Fibroblast of villous mesenchyme (primary cell): ENCODE measurements at places on chromosomes 5 and 9.

DNA sequence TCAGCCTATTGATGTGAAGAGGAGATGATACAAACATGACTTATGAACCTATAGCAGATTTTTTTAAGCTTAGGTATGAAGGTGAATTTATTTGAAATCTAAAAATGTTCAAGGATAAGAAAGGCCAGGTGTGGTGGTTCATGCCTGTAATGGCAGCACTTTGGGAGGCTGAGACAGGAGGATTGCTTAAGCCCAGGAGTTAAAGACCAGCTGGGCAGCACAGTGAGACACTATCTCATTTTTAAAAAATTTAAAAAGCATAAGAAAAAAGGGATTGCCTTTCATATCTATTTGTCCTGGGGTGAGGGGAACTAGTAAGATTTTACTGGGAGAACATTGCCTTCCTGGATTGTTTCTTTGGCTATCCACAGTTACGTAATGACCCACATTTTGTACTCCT, 40.8 kb upstream of the SRP19 start:
- DNase-seq = no peak

DNA sequence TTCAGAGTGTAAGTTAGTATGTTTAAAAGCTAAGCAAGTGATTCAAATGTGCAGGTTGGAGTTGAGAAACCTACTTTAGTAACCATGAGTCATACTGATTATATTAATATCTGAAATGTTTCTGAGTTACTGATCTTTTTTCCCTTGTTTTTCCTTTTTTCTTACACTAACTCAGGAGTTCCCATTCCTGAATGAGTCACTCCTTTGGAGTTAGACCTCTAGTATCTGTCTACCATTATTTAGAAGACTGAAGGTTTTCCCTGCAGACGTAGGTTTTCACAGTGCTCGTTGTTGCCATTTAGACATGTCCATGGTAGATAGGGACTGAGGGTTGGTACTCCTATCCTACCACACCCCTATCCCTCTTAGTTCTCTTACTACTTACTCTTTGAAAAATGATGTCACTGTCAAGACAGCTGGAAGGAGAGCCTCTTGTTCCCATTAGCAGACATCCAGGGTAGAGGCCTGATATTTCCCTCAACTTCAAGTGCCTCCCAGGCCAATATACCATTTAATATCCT, 20.2 kb downstream of the OCLN start:
- peak; percentile 81 for DNase-seq

GRCh38 chr9:21286659-21287058, 18.5 kb downstream of the IFNA5 start:
- DNase-seq = no peak

DNA sequence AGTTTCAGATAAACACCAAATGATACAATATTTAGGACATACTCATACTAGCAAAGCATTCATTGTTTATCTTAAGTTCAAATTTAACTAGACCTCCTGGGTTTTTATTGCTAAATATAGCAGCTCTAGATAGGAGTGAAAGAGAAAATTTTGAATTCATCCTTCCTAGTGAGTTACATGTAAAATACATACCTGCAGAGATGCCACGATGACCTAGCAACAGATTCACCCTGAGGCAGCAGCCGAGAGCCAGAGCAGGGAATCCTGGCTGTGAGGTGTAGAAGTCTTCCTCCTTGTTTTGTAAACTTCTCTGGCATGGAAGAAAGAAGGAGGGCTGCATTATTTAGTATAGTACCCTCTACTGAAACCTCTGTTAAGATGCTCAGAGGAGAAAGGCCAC, 25.9 kb upstream of the GABRP start:
- DNase-seq = no peak

DNA sequence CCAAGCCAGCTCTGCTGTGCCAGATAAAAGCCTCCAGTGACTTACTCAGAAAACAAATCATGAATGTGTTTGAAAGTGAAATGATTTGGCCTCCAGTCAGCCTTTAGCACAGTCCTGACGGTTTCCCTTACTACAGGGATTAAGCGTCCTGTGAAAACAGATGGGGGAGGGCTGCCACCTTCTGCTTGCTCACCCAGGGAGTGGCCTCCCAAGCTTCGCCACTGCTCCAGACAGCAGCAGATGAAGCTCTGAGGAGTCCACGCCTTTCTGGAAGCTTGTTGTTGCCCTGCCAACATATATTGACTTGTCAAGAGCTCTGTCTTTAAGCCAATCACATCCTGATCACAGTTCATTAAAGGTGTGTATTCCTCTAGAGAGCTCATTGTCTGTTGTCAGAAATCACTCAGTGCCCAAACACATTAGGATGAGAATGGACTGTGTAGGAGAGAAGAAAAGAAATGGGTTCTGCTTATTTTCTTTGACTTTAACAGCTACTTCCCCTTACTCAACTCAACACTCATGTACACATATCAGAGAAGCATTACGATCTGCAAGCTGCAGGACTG, 4.9 kb upstream of the FYB1 start:
- peak; percentile 64 for DNase-seq

GRCh38 chr9:69331444-69331843, 6.4 kb downstream of the ENTREP1 start:
- no peak for DNase-seq

GRCh38 chr9:94600258-94600657, 6.6 kb upstream of the FBP2 start:
- no peak for DNase-seq

DNA sequence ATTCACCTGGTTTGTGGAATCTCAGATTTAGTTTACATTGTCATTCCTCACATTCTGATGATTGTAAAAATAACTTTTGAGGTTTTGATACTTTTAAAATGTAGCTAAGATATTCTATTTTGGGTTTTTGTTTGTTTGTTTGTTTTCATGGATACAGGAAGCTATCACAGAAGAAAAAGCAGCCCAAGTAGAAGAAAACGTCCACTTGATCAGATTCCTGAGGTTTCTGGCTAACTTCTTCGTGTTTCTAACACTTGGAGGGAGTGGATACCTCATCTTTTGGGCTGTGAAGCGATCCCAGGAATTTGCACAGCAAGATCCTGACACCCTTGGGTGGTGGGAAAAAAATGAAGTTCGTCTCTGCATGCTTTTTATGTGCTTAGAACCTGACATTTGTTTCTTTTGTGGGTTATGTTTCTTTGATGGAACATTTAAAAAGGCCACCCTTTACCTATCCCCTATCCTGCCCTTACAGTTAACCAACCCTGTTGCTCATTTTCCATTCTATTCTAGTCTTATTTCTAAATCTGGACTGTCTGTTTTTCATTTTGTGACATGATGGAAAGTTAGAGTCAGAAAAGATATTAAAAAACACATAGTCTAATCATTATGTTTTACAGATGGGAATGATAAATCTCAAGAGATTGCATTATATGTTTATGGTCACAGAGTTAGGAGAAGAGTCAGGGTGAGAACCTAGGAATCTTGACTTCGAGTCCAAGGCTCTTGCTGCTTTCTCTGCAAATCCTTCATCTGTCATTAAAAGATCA, 163.7 kb downstream of the ALDH1A1 start:
- peak; percentile 11 for DNase-seq

GRCh38 chr5:132411304-132412013, 41.9 kb downstream of the SLC22A5 start:
- DNase-seq = no peak

DNA sequence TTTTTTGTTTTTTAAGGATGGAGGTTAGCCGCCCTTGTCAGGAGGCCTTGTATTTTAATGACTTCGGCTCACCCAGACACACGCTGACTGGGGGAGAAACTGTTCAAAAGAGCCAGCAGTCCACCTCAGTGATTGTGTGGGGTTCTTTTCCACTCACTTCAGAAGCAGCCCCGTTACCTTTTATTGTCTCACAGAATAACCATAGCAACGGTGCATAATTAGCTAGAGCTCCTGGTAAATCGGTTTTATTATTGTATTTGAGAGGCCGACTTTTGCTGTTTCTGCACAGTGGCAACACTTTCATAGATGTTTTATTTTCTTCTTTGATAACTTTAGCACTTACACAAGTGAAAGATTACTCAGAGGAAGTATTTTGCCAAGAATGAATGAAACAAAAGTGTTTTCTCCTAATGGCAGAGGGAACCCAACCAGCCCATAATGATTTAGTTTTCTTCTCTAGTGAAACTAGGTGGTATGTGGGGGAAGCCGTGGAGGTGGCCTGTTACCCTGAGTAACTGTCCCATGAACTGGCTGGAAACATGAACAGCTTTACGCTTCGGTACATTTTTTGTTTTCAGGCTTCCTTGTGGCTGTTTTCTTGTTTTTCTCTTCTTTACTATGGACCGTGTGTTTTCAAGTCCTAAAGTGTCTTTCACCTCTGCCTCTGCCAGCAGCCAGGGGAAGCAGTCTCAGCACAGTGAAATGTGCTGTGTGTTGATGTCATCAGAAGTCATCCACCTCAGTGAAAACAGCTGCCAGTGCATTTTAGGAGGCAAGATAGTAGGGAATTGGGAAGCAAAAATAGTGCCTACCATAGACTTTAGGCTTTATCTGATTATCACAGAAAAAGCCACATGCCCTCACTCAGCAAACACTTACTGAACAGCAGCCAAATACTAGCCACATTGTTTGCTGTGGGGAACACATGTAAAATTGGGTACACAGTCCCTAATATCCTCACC, 414.7 kb downstream of the KDM4C start:
- DNase-seq = peak; percentile 25

GRCh38 chr5:138649775-138650174, 74.6 kb upstream of the HSPA9 start:
- DNase-seq = no peak
